ENCODE measurements at places on chromosomes 7 and 10. TPM values are rescaled to one million over a fixed set of nuclear protein-coding genes. Genes with fewer than 3 reads are reported as not detected.

- H3K4me1 ChIP-seq, result peaks cover 20% of the 10 kb centered on the region
- H3K27me3 ChIP-seq, result no peaks in the 10 kb centered on the region
- H3K27ac ChIP-seq, result no peak overlapping the region
- H3K4me3 ChIP-seq, result no peak overlapping the region
- peaks cover 7% of the 10 kb centered on the region for H3K36me3 ChIP-seq
Measured at GRCh38 chr7:150325901-150326300, 2.6 kb upstream of the ACTR3C start.

GRCh38 chr10:66714741-66715140, 211.1 kb upstream of the LRRTM3 start:
- H3K36me3 ChIP-seq, result no peaks in the 10 kb centered on the region
- H3K4me3 ChIP-seq, result no peak overlapping the region
- DNase-seq, result no peak
- no peaks in the 10 kb centered on the region for H3K27me3 ChIP-seq

DNA sequence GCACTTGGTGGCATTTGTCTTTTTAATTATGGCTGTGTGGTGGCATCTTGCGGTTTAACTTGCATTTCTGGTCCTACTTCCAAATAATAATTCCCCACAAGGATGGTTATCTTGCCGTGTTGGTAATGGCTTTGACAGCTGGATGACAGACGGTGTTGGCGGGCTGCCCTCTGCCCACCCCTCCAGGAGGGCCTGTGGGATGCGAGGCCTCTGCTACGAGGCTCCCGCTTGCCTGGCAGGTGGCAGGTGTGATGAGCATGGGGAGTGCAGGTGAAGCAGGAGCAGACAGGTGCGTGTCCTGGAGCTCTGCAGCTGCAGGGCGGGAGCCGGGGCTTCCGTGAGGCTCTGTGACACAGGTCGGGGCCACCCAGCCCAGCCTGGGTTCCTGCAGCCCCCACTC, 11.8 kb downstream of the INPP5A start:
- DNase-seq, result peak; percentile 68
- H3K27me3 ChIP-seq, result no peaks in the 10 kb centered on the region
- H3K4me3 ChIP-seq, result no peak overlapping the region

DNA sequence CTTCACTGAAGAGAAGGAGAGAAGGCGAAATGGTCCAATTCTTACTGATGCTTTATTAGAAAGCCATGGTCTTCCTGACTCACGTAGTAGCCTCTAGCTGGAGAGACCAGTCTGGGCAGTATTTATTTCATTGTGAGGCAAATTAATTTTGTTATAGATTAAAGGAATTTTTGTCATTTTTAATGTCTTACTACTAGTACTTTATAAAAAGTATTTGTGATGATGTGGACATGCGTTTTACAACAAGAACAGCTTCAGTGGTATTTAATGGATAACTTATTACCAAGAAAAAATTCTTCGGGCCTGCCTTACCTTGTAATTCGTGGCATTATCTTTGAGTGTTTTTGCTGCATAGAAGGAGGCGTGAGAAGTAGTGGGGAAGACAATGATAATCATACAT, 339.4 kb upstream of the SHH start:
- H3K27ac ChIP-seq, result no peak overlapping the region
- H3K4me3 ChIP-seq, result no peak overlapping the region
- H3K36me3 ChIP-seq, result no peaks in the 10 kb centered on the region
- no peaks in the 10 kb centered on the region for H3K27me3 ChIP-seq
- DNase-seq, result no peak

DNA sequence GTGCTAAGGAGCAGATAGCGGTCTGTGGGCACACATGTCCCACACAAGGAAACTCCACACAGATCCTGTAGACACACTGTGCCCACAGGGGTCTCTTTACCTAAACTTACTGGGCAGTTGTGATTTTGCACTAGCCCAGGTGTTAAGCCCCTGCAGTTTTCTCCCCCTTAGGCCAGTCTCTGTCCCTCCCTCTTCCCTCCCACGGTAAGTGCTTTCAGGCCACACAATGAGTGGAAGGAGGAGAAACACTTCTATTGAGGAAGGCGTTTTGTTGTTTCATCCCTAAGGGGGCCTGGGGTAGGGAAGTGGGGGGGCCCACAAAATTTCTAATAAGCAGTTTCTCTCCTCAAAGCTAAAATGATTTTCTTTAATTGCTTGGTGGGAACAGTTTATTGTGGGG, 51.4 kb downstream of the FBXW4 start:
- no peaks in the 10 kb centered on the region for H3K4me1 ChIP-seq
- H3K36me3 ChIP-seq, result peaks cover 8% of the 10 kb centered on the region
- H3K4me3 ChIP-seq, result no peak overlapping the region

- H3K27me3 ChIP-seq, result no peaks in the 10 kb centered on the region
- no peaks in the 10 kb centered on the region for H3K36me3 ChIP-seq
- peak overlapping the region; percentile 81 for H3K27ac ChIP-seq
- peaks cover 13% of the 10 kb centered on the region for H3K4me1 ChIP-seq
- DNase-seq, result no peak
Measured at GRCh38 chr10:10792681-10793080, 225.0 kb upstream of the CELF2 start.

DNA sequence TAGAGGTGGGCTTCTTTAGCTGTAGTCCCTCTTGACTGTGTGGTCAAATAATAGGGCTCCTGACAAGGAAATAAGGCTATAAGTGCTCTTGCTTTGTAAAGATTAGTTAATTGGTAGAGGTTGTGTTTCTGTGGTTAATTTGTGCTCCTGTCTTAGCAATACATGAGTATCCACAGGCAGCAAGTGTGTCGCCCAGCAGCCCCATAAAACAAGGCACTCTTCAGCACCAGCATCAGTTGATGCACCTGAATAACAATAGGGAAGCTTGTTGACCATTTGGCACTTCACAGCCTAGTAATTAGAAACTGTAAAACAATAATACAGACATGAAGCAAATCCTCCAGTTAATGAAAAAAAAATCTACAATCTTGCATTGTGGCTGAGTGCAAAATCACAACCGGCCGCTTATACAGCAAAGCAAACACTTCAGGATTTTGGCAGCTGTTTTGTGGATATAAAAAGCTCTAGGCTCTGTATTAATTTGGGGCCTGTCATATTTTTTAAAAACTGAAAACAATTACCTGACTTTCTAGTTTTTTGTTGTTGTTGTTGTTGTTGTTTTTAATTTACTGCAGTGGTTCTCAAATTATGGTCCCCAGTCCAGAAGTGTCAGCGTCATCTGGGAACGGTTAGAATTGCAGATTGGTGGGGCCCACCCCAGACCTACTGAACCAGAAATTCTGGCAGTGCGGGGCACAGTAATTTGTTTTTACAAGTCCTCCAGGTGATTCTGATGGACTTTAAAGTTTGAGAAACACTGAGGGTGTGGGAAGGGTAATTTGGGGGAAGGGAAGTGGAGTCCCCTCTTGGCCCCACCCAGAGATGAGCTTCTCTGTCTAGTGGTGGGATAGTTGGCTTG, 56.8 kb downstream of the AUTS2 start:
- no peaks in the 10 kb centered on the region for H3K27me3 ChIP-seq
- H3K36me3 ChIP-seq, result no peaks in the 10 kb centered on the region
- no peak for DNase-seq
- peaks cover 42% of the 10 kb centered on the region for H3K4me1 ChIP-seq
- H3K27ac ChIP-seq, result peak overlapping the region; percentile 64
- no peak overlapping the region for H3K4me3 ChIP-seq

DNA sequence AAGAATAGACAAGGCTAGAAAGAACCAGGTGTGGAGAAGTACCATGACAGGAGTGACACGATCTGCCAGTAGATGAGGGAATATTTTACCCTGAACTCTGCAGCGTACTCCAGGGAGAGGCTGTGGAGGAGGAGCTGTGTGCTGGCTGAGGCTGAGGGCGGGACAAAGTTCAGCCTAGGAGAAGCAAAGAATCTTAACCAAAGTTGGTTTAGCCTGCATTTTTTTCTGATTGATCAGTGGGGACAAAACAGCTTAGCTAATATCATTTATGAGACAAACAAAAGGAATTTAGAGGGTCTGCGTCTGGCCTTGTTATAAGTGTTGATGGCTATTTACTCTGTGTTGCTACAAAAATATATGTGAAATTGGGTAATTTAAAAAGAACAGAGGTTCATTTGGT, 5.2 kb upstream of the NPSR1 start:
- no peak overlapping the region for H3K27ac ChIP-seq
- DNase-seq, result no peak
- no peak overlapping the region for H3K4me3 ChIP-seq
- no peaks in the 10 kb centered on the region for H3K4me1 ChIP-seq

- no peaks in the 10 kb centered on the region for H3K27me3 ChIP-seq
- no peaks in the 10 kb centered on the region for H3K4me1 ChIP-seq
- no peak overlapping the region for H3K4me3 ChIP-seq
- no peak for DNase-seq
- H3K27ac ChIP-seq, result no peak overlapping the region
- no peaks in the 10 kb centered on the region for H3K36me3 ChIP-seq
Measured at GRCh38 chr7:141119187-141119586, 45.3 kb downstream of the TMEM178B start.

- no peaks in the 10 kb centered on the region for H3K4me1 ChIP-seq
- H3K27ac ChIP-seq, result no peak overlapping the region
- no peak overlapping the region for H3K4me3 ChIP-seq
- no peaks in the 10 kb centered on the region for H3K36me3 ChIP-seq
- H3K27me3 ChIP-seq, result no peaks in the 10 kb centered on the region
Measured at GRCh38 chr7:155222573-155222972, 75.1 kb upstream of the INSIG1 start.

DNA sequence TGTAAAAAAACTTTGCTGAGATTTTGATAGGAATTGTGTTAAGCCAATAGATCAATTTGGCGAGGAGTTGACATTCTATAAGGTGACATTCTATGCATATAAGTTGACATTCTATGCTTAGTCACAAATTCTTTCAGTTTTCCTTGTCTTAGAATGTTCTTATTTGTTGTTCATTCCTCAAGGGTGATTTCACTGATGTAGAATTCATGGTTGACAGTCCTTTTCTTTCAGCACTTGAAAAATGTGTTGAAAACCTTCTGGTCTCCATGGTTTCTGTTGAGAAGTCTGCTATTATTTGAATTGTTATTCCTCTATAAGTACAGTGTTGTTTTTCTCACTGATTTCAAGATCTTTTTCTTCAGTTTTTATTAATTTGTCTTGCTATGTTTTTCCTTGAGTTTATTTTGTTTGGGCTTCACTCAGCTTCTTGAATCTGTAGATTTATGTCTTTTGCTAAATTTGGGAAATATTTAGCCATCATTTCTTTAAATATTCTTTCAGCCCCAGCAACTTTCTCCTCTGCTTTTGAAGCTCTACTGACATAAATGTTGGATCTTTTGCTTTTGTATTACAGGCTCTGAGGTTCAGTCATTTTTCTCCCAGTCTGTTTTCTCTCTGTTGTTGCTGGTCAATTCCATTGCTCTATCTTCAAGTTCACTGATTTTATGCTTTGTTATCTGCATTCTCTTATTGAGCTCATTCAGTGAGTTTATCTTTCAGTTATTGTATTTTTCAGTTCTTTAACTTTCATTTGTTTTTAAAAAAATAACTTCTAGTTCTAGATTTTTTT, 154.9 kb downstream of the SDK1 start:
- H3K27me3 ChIP-seq, result no peaks in the 10 kb centered on the region
- no peak for DNase-seq
- H3K36me3 ChIP-seq, result no peaks in the 10 kb centered on the region
- H3K4me1 ChIP-seq, result no peaks in the 10 kb centered on the region

- H3K36me3 ChIP-seq, result no peaks in the 10 kb centered on the region
- H3K27me3 ChIP-seq, result no peaks in the 10 kb centered on the region
- no peak overlapping the region for H3K4me3 ChIP-seq
- no peaks in the 10 kb centered on the region for H3K4me1 ChIP-seq
- H3K27ac ChIP-seq, result no peak overlapping the region
- DNase-seq, result no peak
Measured at GRCh38 chr7:110010359-110010758, 1080.6 kb upstream of the LRRN3 start.

GRCh38 chr10:15347150-15347549, 23.9 kb downstream of the FAM171A1 start:
- no peak overlapping the region for H3K4me3 ChIP-seq
- no peaks in the 10 kb centered on the region for H3K36me3 ChIP-seq
- no peak overlapping the region for H3K27ac ChIP-seq
- no peak for DNase-seq
- no peaks in the 10 kb centered on the region for H3K27me3 ChIP-seq

GRCh38 chr10:50653142-50653541, 29.4 kb upstream of the SGMS1 start:
- H3K36me3 ChIP-seq, result no peaks in the 10 kb centered on the region
- no peaks in the 10 kb centered on the region for H3K4me1 ChIP-seq
- no peak overlapping the region for H3K27ac ChIP-seq
- DNase-seq, result no peak

DNA sequence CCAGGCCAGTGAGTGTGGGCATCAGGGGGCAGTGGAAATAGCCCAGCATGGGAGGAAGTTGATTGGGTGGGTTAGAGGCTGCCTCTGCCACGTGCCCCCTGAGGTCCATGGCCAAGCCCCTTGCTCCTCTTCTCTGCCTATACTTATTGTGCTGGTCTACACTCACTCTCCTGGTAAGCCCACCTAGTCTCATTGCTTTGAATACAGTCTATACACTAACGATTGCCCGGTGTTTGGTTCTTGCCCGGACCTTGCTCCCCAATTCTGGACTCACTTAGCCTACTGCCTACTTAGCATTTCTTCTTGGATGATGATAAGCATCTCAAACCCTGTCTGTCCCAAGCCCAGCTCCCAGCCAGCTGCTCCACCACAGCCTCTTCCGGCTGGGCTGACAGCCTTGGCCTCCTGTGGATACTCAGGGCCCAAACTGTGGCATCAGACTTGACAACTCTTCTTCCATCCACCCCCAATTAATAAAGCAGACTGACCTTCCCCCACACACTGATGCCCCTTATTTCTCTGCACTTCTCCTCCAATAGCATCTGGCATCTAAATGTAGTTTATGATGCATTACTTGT, 10.1 kb downstream of the LRRC18 start:
- H3K4me3 ChIP-seq, result no peak overlapping the region
- H3K27me3 ChIP-seq, result no peaks in the 10 kb centered on the region
- no peaks in the 10 kb centered on the region for H3K36me3 ChIP-seq
- DNase-seq, result no peak

- no peaks in the 10 kb centered on the region for H3K36me3 ChIP-seq
- DNase-seq, result no peak
- H3K27ac ChIP-seq, result no peak overlapping the region
- H3K4me1 ChIP-seq, result no peaks in the 10 kb centered on the region
- H3K4me3 ChIP-seq, result no peak overlapping the region
Measured at GRCh38 chr7:96962221-96962885, 43.0 kb upstream of the DLX6 start.

- H3K27ac ChIP-seq, result no peak overlapping the region
- H3K4me1 ChIP-seq, result no peaks in the 10 kb centered on the region
- H3K36me3 ChIP-seq, result no peaks in the 10 kb centered on the region
- no peaks in the 10 kb centered on the region for H3K27me3 ChIP-seq
- DNase-seq, result no peak
- no peak overlapping the region for H3K4me3 ChIP-seq
Measured at GRCh38 chr10:54559498-54559897, 241.5 kb downstream of the PCDH15 start.

Gene DKK1
- not detected for total RNA-seq

Gene HGF
- 9.0 TPM for total RNA-seq

Gene LIPM
- total RNA-seq, result not detected

Gene NPY
- total RNA-seq, result 3.6 TPM

Gene ITGA8
- total RNA-seq, result 18.2 TPM
